T-helper 22 cell (primary cell): ENCODE measurements at places on chromosomes 1 and 21.

DNA sequence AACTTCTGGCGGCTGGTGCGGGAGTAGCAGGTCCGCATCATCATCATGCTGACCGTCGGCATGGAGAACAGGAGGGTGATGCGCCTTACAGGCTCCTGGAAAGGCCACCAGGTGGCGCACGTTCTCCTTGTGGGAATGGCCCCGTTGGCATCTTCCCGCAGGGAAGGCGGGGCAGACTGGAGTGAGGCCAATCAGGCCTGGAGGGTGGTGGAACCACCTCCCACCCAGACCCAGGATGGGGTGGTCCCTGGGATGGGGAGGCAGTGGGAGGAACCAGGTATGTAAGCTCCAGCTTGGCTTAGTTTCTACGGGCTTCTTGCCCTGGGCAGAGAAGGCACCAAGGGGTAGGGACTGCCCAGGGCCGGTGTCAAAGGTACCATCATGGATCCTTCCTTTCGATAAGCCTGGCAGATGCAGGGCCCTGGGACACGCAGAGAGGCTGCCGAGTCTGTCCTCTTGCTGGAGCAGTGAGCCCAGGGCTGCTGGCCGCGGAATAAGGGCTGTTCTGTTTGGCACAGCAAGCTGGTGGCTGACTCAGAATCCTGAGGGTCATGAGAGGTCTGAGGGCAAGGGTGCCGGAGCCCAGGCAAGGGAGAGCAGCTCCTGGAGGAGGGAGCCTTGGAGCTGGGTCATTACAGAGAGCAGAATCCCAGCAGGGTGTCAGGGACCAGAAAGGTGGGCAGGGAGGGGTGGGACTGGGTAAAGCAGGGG lies 8.7 kb upstream of the LGR6 start:
- DNase-seq, result peak; percentile 40

GRCh38 chr1:145690587-145691558 lies 16.3 kb downstream of the PDZK1 start:
- DNase-seq, result no peak

- no peak for DNase-seq
Observed at GRCh38 chr21:36754241-36754898, 55.5 kb downstream of the SIM2 start.

DNA sequence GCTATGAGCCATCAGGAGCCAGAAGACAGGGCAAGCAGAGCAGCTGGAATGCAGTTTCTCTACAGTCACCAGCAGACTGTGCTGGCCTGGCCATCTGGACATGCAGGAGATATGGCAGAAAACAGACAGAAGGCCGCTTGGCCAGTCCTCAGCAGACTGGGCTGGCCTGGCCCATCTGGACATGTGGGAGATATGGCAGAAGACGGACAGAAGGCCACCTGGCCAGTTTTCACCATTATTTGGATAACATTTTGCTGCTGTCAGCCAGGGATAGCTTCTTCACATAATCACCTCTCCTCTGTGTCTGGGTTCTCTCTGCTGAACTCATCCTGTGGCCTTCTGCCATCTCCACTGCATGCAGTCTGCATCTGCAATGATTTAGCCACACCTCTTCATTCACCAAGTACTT lies 25.0 kb upstream of the CACYBP start:
- no peak for DNase-seq

DNA sequence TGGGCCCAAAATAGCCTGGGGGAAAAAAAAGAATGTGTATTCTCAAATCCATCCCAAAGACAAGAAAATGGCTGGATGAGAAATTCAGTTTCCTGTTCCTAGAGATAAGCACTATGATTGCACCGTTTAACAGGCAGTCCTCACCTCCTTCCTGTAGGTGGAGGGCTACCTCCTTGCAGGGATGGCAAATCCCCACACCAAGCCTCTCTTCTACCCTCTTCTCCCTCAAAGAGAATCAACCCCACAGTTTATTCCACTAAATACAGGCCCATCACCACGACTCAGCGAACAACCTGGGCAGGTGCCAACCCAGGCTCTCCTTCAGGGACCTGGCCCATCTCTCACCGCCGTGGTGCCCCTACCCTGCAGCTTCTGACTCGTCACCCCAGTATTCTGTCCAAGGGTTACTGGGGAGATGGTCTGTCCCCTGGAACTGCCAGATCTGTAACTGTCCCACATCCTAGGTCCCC lies 3.4 kb upstream of the CHD5 start:
- DNase-seq, result no peak

GRCh38 chr1:33221385-33221758 lies 34.9 kb upstream of the ZNF362 start:
- DNase-seq, result no peak
